ENCODE measurements at places on chromosomes 5 and 9.

- DNase-seq, result no peak
Measured at GRCh38 chr5:127567026-127567768, 49.8 kb downstream of the PRRC1 start.

DNA sequence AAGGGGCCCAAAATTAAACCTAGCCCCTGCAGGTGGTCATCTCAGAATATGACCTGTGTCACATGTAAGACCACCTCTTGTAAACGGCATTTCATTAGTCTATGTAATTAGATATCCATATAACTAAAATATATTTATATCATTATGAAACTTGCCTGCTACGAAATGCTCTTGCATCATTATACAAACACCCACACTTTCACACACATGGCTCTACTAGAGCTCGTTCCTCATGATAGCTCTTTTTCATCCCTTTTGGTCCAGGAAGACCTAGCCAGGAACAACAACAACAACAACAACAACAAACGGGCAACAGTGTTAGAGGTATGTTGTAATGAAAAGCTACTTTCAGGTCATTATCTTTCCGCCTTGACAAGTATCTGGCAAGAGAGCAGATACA, 58.6 kb downstream of the LHFPL2 start:
- DNase-seq, result no peak

DNA sequence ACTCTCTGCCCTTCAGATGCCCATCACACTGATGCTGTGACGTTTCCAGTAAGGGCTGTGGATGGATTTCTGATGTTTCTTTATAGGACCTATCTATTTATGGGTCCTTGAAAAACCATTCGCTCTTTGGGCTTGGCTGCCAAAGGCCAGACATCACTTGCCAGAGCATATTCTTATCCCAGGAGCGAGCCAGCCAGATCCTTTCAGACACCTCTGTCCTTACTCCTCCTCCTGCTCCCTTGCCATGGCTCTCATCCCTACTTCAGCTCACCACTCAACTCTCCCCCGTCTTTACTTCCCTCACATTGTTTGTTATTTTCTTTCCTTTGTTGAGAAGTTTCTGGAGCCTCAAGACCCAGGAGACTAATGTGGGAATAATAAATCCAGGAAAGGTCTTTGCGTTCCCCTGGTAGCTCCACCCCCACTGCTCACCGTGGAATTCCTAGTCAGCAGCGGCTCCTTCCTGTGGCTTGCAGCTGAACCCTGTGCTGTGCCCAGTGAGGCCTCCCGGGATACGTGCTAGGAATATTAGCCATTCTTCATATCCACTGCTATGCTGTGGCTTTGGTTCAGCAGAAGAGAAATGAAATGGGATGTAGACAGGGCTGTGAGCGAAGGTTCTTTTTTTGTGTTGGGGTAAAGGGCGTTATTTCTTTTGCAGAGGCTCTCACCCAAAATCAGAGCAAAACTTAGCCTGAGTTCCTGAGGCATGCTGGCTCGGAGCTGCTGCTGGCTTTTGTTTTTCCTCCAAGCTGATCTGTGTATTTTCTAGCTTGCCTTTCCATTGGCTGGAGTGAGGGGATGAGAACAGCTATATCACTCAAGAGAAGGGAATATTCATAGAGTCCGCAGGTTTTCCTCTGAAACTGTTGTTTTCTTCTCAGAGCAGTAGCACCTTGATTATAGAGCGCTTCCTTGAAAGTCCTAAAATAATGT, 171.1 kb downstream of the SAXO1 start:
- DNase-seq, result no peak

- DNase-seq, result no peak
Measured at GRCh38 chr5:78587775-78588291, 60.7 kb downstream of the LHFPL2 start.

DNA sequence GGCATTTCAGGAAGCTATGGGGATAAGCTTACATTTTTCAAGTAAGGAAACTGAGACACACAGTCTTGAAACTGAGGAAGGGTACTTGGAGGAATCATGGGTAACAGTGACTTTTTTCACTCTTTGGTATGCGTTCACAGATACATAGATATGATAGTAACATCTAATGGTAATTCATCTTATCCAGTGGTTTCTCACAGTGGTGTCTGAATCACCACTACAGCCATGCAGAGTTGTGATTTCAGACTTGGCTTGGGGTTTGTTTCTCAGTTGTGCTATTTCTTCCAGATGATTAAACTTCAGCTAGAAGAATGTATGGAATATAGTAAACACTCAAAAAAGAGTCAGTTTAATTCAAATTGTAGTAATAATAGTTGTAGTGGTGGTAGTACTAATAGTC, 239.1 kb upstream of the NUDT12 start:
- no peak for DNase-seq

- no peak for DNase-seq
Measured at GRCh38 chr9:34121996-34122395, 4.5 kb downstream of the DCAF12 start.

GRCh38 chr9:109203761-109204360, 36.8 kb upstream of the FRRS1L start:
- DNase-seq, result no peak

- DNase-seq, result no peak
Measured at GRCh38 chr5:160847526-160848085, 4.4 kb downstream of the ATP10B start.

DNA sequence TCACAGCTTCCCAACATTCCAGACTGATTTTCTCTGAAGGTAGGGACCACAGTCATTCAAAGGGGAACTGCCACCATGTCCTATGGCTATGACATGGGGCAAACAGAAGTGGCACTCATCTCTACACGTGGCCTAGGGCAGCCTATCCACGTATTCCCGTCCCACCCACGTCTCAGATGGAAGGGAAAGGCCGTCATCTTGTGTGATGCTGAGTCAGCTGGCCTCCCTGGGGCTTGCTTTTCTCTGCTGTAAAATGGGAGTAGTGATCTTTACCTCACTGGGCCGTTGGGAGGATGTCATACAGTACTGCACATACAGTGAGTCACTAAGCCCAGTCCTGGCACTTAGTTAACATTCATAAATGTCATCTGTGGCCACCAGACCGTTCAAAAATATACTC, 72.3 kb downstream of the RAPGEF1 start:
- no peak for DNase-seq

- peak; percentile 16 for DNase-seq
Measured at GRCh38 chr5:90264689-90265544, 144.6 kb downstream of the CETN3 start.

DNA sequence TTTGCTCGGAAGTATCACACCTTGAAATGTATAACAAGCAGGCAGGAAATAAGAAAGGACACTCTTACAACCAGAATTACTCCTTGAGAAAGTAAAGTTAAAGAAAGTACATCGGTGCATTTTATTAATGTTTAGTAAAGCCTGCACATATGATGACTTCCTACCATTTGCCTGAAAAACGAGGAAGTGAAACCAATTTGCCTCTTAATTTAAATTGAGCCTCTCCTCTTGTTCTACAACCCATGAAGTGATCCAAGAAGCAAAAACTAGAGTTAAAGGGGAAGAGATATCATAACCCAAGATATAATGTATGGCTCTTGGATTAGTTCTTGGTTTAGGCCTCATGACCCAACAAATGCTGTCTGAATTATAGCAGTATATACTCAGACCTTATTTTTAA, 95.6 kb downstream of the GNAQ start:
- DNase-seq, result no peak

DNA sequence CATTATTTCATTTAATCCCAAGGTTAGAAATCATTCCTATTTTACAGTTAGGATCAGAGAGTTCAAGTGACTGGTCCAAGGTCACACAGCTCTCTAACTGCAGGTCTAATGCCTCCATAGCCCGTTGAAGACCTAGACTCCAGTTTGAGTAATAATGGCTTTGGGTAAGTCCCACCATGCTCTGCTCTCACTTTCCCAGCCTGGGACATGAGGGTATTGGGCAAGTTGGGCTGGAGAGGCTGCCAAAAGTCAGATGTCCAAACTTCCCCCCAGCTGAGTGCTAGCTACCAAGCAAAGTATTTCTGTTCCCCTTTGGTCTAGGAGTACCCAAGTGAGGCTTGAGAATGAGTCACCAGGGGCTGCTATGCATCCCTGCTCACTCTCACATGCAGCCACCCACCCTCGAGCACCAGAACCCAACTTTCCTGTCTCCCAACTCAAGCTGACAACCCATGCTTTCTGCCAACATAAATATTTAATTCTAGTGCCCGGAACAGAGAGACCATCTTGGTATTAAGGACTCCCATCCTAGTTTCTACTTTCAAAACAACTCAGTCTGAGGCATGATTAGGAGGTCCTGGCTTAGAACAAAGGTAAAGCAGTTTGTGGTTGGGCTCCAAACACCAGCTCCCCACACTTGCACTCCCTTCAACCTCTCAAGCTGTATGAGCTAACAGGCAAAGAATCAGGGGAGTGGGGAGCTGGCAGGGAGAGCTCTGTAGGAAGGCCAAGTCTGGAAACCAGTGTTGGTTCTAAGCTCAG, 236.5 kb upstream of the TRIM32 start:
- no peak for DNase-seq

DNA sequence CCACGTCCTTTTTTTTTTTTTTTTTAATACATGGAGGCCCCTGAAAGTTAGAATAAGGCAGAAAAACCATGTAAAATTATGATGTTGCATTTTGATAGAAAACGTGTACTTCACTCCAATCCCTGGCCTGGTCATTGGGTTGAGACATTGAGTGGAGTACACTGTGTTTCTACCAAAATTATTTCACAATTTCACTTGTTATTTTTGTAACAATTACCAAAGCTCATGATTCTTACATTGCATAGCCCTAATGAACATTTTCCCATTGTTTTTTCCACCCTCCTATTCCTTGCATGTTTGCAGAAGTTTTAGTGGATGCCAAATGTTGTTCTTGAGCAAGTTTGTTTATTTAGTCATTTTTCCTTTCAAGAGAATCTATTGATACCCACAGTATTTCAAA, 21.9 kb downstream of the MAMDC2 start:
- DNase-seq, result no peak

- DNase-seq, result no peak
Measured at GRCh38 chr5:157952374-157952685, 93.4 kb upstream of the CLINT1 start.

DNA sequence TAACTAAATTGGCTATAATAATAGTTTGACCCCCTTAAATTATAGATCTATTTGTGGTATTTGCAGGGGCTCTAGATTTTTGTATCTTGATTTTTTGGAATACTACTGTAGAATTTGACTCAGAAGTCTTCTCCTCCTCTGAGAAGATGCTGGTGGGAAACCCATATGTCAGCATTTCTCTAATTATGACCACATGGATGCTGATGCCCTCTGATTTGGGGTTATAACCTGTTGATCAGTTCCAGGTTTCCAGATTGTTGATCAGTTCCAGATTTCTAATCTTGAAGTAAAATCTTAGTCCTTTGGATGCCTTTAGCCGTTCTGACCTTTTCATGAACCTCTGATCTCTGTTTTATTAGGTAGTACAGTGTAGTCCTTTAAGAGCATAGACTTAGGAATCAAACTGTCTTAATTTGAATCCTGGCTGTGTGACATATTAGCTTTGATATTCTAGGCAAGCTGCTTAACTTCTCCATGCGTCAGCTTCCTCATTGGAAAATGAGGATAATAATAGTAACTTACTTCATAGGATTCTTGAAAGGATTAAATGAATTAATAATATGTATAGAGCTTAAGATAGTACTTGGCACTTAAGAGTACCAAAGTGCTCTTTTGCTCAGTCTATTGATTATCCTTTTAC, 8.1 kb downstream of the FSD1L start:
- no peak for DNase-seq

GRCh38 chr5:125815-126214, 33.8 kb downstream of the PLEKHG4B start:
- DNase-seq, result no peak

DNA sequence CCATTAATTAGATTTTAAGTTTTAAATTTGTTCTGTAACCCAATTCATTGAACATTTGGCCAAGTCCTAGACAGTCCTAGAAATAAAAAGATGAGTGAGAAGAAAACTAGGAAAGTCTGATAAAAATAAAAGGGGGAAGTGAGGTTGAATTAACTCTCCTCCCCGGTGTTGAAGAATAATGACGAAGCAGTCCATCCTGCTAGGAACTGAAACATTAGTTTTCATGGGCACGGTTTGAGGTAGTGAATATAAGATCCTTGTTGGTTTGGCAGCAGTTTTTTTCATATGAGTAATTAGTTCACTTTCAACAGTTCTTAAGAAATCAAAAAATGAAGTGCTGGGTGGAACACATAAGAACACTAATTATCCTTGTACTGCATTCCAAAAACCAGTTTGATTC, 103.1 kb downstream of the MTREX start:
- no peak for DNase-seq

DNA sequence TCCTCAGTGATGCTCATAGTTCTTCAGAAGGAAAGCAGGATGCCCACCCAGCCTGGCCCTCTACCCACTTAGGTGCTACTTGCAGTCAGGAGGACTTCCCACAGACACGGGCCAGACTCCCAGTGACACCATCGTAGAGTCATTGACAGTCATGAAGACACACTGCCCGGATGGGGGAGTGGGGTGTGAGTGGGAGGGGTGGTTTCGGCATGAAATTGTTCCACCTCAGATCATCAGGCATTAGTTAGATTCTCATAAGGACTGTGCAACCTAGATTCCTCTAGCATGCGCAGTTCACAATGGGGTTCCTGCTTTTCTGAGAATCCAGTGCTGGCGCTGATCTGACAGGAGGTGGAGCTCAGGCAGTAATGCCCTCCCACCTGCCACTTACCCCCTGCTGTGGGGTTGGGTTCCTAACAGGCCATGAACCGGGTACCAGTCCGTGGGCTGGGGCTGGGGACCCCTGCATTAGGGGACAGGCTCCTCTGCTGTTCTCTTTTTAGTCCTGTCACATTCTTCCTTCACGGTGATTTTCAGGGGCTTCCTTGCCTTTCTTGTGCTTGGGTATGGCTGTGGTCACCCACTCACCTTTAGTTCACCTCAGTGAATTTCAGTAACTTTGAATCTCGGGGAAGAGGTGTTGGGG, 88.2 kb upstream of the ANKRD55 start:
- no peak for DNase-seq

DNA sequence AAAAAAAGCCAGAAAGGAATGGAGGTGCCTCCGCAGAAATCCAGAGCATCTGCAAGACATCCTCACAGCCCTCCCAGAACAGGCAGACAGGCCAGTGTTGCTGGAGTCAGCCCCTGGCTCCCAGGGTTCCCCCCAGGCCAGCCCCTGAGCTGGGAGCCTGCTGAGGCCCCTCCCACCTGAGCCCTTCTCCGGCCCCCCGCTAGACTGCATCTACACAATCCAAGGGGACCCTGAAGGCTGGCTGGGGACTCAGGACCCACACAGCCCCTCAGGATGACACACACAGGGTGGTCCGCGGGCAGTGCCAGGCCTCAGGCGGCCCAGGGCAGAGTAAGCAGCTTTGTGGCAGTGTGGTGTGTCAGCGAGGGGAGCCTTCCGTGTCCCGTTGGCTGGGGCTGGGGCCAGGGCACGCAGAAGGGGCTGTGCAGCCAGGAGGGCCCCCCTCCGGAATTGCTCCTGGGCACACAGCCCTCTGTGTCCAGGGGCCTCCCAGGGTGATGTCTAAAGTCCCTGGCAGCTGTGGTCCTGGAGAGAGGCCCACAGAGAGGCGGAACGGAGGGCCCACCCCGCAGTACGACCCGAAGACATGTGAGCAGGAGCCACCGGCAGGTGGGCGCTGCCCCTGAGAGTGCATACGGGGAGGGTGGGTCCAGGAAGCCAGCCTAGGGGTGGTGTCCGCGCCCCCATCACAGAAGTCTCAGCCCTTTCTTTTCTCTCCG, 2.9 kb downstream of the TMEM250 start:
- no peak for DNase-seq

Measured in amygdala (tissue), 56 donors.